NCI-H510A (cell line): ENCODE measurements at places on chromosomes 7 and 10.

DNA sequence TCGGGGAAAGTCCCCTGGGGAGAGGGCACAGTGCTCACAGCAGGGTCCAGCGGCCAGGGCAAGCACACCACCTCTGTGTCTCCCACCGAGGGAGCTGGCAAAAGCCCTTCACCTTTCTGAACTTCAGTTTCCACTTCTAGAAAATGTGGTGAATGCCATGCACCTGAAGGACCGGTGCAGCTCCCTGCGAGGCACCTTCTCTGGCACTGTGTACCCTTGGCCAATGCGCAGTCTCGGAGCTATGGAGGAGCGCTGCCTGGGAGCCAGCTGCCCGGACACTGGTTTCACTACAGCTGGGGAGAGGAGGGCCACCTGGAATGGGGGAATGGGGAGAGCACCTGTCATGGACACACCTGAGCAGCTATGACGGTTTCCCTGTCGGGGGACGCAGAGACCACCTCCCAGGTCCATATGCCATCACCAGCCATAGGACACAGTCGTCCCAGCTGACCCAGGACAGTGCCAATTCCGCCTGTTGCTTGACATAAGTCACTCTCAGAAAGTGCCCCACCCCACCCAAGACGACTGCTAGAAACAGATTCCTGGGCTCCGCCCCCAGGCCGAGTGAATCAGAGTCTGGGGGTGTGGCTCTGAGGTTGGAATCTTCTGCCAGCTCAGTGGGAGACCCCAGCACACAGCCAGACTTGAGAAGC is 16.8 kb downstream of the RASGEF1A start:
- no peak for DNase-seq

DNA sequence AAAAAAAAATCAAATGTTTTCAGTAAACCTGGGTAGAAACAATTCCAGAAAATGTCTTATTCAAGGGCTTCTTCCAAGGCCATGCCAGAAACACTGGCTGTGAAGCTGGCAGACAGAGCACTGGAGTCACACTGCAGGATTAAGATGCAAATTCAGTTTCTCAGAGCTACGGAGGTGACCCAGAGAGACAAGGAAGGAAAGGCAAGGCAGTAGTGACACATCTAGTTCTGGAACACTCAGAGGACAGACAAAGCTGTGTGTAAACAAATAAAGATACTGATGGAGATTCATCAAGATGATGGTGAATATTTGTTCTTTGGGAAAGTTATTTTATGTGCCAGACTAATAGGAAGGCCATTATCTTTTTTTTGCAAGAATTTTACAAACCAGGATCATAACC is 608.3 kb upstream of the C7orf33 start:
- no peak for DNase-seq

- DNase-seq: no peak
Observed at GRCh38 chr7:155962191-155962967, 150.1 kb upstream of the SHH start.

GRCh38 chr7:106480616-106481031 is 180.3 kb downstream of the CCDC71L start:
- no peak for DNase-seq

DNA sequence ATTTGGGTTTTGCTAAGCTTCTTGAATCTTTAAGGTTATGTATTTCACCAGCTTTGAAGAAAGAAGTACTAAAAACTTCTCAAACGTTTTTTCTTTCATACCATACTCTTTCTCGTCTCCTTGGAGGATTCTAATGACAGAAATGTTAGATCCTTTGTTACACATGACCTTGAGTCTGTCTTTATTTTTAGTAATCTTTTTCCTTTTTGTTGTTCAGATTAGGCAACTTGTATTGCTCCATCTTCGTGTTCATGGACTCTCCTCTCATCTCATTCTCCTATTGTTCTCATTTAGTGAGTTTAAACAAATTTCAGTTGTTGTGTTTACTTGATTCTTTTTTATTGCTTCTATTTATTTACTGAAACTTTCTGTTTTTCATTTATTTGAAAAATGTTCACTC is 73.7 kb downstream of the WDFY4 start:
- DNase-seq: no peak

- no peak for DNase-seq
Observed at GRCh38 chr10:64358907-64359306, 837.7 kb downstream of the REEP3 start.

GRCh38 chr7:77339726-77340125 is 76.4 kb downstream of the GSAP start:
- DNase-seq: no peak

DNA sequence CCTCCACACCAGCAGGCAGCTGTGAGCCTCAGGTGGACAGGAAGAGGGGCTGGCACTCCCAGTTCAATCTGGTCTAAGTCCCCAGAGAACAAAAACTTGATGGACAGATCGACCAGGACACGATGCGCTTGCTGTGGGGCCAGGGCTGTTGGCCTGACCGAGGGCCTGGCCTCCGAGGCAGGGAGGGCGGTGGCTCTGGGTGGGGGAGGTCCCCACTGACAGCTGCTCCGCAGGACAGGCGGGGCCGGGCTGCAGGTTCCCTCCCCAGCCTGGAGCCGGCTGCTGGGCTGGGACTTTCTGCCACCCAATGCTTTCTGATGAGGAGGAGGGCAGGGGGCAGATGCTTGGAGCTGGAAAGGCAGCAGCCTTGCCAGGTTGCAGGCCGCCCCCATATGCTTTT is 37.4 kb upstream of the ADGRA1 start:
- DNase-seq: no peak

DNA sequence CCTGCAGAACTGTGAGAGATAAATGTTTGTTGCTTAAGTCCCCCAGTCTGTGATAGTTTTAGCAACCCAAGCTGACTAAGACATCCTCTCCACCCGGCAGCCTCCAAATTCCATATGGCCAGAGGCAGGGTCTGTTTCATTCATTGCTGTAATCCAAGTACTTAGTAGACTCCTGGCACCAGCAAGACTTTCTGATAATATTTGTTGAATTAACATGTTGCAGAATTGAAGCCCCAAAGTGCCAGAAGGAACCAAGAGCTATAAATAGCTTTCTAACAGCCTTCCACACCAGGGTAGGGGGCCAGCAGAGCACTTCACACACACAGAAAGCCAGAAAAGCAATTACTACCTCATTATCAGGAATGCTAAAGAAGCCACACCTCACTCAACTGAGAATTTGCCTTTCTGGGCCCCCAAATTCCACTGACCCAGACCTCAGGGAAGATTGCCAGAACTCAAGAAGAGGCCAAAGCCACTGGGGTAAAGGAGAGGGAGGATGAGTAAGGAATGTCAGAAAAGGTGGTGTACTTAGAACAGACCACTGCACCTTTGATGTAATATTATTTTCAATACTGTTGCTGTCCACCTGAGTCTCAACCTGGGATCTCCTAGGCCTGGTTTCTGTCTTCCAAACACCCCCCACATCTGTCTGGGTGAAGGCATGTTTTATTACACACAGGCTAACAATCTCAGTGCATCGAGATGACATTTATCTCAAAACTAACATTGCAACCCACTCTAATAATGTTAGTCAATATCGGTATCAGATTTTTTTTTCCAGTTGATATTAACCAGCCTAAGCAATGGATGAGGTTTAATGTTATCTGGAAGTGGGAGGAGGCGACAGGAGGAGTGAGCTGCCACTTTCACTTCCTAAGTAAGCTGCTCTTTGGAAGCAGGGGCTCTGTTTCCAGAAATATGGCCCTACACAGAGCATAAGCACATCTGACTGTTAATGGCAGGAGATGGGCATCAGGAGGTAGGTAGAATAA is 5.5 kb downstream of the NOD1 start:
- DNase-seq: no peak

DNA sequence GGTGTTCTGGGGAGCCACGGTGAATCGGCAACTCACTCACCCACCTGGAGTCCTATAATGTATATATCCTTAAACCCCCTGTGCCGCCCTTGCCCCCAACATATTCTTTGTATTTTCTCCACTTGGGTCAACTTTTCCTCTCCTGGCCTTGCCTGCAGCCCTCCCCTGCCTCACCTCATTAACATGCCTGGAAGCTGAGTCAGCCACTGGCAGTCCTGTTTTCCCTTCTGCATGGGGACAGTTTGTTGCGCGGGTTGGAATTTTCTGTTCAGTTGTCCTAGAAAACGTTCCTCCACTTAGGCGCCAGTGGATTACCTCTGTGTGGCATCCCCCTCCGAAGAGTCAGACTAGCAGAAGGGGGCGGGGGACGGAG is 97.4 kb downstream of the C10orf105 start:
- no peak for DNase-seq
